ENCODE measurements at places on chromosomes 3 and 15.

DNA sequence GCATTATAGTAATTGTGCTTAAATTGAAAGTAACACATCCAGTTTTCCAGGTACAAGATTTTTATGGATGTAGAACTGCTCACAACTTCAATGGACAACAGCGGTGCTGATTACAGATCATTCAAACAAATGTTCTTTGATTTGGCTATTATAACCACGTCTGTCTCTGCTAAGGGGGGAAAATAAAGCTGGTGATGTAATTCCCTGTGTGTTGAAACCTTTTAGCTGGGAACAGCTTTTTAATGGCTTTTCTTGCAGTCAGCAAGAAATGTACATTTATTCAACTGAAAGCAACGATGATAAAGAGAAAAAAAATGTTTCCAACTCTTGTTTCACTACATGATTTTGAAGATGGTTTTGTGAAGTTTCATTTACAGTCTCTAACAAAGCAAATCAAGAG is 431.9 kb upstream of the AGTR1 start:
- DNase-seq = no peak

GRCh38 chr3:38549082-38549481 is 52.9 kb downstream of the EXOG start:
- no peak for DNase-seq

GRCh38 chr15:90986790-90987507 is 7.4 kb downstream of the PRC1 start:
- no peak for DNase-seq

DNA sequence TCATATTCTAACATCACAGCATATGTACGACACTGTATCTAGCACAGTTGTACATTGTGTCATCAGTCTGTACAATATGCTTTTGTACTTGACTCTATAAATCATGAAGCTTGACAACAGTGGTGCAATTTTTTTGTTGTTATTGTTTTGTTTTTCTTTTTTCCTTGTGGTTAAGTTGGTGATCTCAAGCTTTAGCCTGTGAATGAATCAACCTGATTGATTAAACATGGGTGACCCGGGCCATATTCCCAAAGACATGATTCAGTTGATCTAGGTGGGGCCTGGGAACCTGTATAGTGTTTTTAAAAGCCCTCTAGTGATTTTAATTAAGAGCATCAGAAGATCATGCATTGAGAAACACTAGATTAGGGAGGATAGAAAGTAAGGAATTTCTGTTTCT is 101.8 kb upstream of the AADACL2 start:
- no peak for DNase-seq

DNA sequence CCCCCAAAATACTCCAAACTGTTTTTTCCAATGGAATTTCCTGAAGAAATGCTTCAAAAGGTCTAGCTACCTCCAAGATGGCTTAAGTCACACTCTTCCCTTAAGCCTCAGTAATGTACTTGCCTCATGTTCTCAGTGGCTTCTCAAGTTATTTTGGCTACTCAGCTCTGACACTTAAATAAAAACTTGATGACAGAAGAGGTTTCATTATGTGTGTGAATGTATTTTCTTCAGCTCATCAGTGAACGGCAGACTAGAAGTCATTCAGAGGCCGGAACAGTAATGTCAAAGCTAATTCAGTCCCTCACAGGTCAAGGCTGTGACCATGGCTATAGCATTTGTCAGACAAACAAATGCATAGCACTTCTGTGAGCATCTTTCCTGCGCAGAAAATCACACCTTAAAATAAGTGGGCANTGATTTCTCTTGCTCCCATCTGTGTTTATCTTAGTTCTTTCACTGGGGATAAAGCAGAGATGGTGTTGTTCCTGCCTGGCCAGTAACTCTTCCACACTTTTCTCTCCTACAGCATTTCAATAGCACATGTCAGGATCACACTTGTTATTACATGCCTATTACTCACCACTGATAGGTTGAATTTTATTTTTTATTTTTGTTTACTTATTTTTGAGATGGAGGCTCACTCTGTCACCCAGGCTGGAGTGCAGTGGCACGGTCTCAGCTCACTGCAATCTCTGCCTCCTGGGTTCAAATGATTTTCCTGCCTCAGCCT is 68.5 kb upstream of the PLCL2 start:
- no peak for DNase-seq

- peak; percentile 80 for DNase-seq
Measured at GRCh38 chr15:70348581-70349344, 251.0 kb upstream of the TLE3 start.

DNA sequence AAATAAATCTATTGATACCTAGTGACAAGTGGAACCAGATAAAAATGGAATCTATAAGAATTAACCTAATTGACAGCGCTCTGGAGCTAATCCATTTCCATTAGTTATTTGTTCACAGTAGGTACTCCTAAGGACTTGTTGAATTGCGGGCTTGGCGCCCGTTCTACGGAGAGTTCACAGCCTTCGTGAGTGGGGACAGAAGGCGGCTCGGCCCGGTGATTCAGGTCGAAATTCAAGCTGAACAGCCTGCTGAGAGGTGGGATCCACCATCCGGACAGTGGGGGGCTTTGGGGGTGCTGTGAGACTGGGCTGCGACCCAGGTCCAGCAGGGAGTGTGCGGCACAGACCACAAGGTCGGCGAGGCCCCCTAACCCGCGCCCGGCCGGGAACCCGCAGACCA is 779 bp upstream of the CTNNB1 start:
- peak; percentile 36 for DNase-seq

- DNase-seq = no peak
Measured at GRCh38 chr3:49745986-49746385, 22.2 kb upstream of the GMPPB start.

GRCh38 chr3:30924763-30925162 is 30.3 kb upstream of the GADL1 start:
- no peak for DNase-seq

- peak; percentile 57 for DNase-seq
Measured at GRCh38 chr15:59524331-59524731, 86.3 kb downstream of the FAM81A start.

DNA sequence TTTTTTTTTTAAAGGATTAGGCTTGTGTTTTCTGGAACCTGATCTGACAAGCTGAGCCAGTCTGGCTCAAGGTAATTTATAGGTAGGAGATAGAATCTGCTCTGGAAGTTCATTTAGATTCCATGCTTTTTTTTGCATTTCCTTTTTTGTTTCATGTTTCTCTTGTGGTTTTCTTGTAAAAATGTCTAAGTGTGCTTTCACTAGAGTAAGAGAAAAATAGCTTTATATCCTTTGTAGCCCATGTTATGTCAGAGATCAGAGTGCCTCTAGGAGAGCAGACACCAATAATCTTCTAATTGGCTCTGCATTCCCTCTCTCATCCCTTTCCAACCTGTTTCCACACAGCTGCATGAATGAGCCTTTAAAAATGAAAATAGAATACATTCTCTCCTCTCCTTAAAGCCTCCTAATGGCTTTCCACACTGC is 389.8 kb upstream of the KCNMB2 start:
- no peak for DNase-seq

Measured in NCI-H146 (cell line).